ENCODE measurements at places on chromosomes 11 and 22. TPM values are rescaled to one million over a fixed set of nuclear protein-coding genes. Genes with fewer than 3 reads are reported as not detected.

- DNase-seq, result peak; percentile 88
These were observed 14.9 kb downstream of the ADAMTS8 start for GRCh38 chr11:130413405-130414106.

- DNase-seq, result no peak
These were observed 1234.1 kb downstream of the BRD1 start for GRCh38 chr22:48593551-48593950.

NTM gene
- total RNA-seq, result 65.7 TPM

GRCh38 chr11:22792497-22792896, 37.1 kb downstream of the SVIP start:
- DNase-seq, result peak; percentile 91

GRCh38 chr22:49404020-49404419, 423.7 kb downstream of the BRD1 start:
- no peak for DNase-seq

GRCh38 chr11:89361734-89362133, 129.4 kb downstream of the NOX4 start:
- no peak for DNase-seq

- DNase-seq, result no peak
These were observed 3.0 kb downstream of the SLC3A2 start for GRCh38 chr11:62883673-62884072.

DNA sequence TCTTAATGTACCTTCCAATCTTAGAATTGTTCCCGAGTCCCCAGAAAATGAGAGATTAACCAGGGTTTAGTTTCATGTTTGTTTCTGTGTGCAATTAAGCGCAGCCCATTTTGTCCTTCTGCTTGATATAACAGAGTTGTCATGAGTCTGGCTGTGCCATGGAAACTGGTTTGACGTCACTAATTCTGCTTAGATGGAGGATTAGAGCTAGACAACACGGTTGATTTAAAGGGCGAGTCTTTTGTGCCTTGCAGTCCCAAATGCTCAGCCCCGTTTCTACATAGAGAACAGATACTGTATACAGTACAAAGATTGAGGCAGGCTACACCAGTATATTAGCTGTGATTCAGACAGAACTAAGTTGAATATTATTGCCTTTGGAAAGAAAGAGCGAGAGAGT, 45.5 kb upstream of the ALKBH3 start:
- DNase-seq, result no peak

- no peak for DNase-seq
These were observed 40.6 kb upstream of the MN1 start for GRCh38 chr22:27842201-27842600.

CNGA4 gene
- total RNA-seq, result not detected

PTGDR2 gene
- not detected for total RNA-seq

CCDC116 gene
- total RNA-seq, result not detected

GRCh38 chr11:57649826-57650738, at the start of gene YPEL4:
TSS of gene YPEL4 (minus strand) at chr11:57649912. CDS start at chr11:57647107, 2,805 bp downstream.
- DNase-seq, result peak; percentile 62

GRCh38 chr11:13859892-13860291, 102.6 kb upstream of the SPON1 start:
- DNase-seq, result no peak

DNA sequence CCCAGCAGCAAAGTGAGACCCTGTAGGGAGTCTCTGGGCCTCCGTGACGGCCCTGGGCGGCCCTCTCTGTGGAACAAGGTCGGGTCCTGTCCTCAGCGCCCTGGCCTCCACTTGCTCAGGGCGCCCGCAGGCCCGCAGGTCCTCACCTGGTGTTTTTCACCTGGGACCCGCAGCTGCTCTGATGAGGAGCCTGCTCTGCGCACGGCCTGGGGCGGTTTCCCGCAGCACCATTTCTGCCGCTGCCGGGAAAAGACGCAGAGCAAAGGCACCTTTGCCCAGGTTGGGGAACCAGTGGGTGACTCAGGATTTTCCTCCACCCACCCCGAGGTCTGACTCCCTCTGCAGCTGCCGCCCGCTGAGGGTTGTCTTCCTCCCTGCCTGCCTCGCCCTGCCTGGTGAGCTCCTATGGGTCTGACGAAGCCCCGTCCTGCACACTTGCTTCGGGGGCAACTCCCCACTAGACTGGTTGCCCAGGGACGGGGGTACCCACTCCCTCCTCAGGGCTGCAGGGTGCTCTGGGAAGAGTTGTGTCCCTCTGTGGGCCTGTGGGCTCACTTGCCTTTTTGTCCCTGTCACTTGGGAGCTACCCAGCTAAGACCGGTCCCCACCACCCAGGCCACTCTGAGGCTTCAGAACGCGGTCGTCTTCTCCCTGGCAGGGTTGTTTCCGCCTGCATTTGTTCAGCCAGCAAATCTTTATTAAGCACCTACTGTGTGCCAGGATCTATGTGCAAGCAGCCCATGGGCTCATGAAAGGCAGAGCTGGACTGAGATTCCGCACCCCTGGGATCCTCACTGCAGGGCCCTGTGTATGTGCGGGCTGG, 89.5 kb downstream of the KCNQ1 start:
- peak; percentile 75 for DNase-seq

OR52N4 gene
- not detected for total RNA-seq

- DNase-seq, result no peak
These were observed 33.3 kb downstream of the P4HA3 start for GRCh38 chr11:74278103-74278502.

DNA sequence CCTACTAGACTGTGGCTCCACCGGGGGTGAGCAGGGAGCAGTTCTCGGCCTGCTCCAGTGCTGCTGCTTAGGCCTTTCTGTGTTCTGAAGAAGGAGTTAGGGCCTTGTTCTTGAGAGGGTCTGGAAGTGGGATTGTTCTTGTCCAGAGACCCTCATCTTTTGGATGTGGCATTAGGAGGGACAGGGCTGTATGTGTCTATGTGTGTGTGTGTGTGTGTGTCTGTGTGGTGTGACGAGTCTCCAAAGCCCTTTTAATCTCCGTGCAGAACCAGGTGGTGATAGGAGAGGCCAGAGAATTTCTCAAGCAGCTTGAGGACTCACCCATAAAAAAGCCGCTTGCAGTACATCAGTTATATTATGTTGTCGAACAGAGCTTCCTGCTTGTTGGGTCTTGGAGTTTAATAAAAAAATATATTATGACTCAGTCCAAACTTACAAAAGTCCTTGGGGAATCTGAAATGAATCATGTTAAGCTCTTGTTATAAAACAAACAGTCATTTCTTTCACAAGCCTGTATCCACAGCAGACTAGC, 196.5 kb downstream of the TENM4 start:
- peak; percentile 94 for DNase-seq

CASP1 gene
- 10.1 TPM for total RNA-seq

DNA sequence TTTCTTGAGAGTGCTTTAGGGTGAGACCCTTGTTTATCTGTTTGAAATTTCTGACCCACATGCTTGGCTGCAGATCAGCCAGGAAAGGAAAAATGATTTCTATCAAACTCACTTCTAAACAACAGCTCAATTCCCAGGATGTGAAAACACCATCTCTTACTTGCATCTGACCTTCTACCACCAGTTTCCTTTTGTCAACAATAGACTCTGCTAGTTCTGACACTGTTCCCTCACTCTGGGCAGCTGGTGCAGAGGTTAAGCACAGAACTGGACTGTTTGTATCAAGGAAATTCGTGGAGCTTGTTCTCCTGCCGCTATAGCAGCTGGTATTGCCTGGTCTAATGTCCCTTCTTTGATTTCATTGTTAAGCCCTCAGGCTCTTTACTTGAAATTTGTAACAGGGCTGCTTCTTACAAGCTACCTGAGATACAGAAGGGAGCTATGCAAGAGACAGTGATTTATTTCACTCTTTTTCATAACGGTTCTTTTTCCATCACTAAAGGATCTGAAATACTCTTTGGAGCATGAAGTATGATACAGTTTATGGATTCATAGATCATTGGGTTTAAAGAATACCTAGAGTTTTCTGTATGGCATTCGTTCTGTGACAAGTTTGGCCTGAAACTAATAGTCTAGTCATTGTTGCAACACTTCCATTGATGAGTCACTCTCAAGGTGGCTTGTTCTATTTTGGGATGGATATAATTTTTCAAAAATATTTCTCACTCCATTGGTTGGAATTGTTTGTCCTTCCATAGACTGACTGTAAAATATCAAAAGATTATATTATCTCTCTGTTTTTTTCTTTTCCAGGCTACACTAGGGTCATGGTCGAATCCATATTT, 178.2 kb upstream of the ZC3H12C start:
- peak; percentile 38 for DNase-seq

DNA sequence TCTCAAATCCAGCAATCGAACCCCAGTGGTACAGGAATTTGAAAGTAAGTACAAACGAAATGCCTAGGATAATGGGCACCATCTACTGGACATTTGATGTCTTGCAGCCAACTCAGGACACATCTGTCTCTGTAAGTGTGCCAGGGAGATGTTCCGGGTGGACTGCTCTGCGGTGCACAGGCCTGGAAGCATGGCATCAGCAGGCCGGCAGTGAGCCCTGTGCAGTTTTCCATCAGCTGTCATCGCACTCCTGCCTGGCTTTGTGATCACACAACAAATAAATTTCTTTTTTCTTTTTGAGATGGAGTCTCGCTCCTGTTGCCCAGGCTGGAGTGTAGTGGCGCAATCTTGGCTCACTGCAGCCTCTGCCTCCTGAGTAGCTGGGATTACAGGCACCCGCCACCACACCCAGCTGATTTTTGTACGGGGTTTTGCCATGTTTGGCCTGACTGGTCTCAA, 71.0 kb downstream of the JAM3 start:
- DNase-seq, result peak; percentile 74

GTPBP1 gene
- 28.8 TPM for total RNA-seq

DNA sequence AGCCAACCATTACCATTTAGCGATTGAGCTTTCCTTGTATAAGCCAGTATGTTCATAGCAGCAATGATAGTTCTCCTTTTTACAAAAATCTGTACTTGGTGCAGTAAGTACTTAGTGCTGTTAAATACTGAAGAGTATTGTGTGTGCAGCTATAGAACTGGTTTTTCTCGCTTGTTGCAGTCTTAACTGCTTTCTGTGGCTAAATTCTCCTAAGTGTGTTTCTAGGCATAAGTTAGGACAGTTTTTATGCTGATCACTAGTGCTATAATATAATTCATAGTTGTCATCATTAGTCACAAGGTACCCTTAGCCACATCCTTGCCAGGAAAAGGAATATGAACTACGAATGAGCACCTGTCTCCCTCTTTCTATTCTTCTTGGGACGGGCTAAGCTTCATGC, 107.7 kb downstream of the GRAMD1B start:
- DNase-seq, result no peak

Data from HT1080 (cell line).